ENCODE measurements at places on chromosomes 2 and 18. TPM values are rescaled to one million over a fixed set of nuclear protein-coding genes. Genes with fewer than 3 reads are reported as not detected.
A peak's percentile ranks its signal among the peaks of the same experiment; 100 is the strongest.

- no peak overlapping the region for H3K27ac ChIP-seq
- no peaks in the 10 kb centered on the region for H3K36me3 ChIP-seq
These were observed 207.2 kb downstream of the LRP1B start for GRCh38 chr2:141923657-141924056.

GRCh38 chr2:60555066-60555782 is 1.8 kb upstream of the BCL11A start:
- peak; percentile 80 for DNase-seq
- H3K27ac ChIP-seq, result peak overlapping the region; percentile 87
- H3K36me3 ChIP-seq, result no peaks in the 10 kb centered on the region
- H3K27me3 ChIP-seq, result peaks cover 56% of the 10 kb centered on the region

GRCh38 chr2:10009811-10010781 is 33.3 kb upstream of the KLF11 start:
- no peaks in the 10 kb centered on the region for H3K27me3 ChIP-seq
- peak overlapping the region; percentile 27 for H3K27ac ChIP-seq
- peaks cover 23% of the 10 kb centered on the region for H3K4me1 ChIP-seq
- no peaks in the 10 kb centered on the region for H3K36me3 ChIP-seq

- no peaks in the 10 kb centered on the region for H3K4me1 ChIP-seq
- no peaks in the 10 kb centered on the region for H3K36me3 ChIP-seq
- no peak for DNase-seq
- no peak overlapping the region for H3K4me3 ChIP-seq
- H3K27ac ChIP-seq, result no peak overlapping the region
- no peaks in the 10 kb centered on the region for H3K27me3 ChIP-seq
These were observed 59.7 kb upstream of the KCNJ3 start for GRCh38 chr2:154638783-154639182.

DNA sequence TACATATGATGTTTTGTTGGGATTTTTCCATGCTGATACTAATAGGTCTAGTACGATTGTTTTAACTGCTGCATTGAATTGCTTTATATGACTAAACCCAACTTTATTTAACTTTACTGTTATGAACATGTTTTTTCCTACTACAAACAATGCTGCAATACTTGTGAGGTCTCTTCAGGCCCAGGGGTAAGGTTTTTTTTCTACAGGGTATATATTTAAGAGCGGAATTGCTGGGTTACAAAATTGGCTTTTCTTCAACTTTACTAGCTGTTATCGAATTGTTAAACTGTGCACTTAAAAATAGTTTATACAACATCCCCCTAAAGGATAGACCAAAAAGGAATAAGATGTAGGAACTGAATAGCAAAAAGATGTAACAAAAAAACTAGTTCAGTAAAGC is 78.5 kb upstream of the TMEM178A start:
- no peak for DNase-seq
- no peaks in the 10 kb centered on the region for H3K4me1 ChIP-seq
- no peaks in the 10 kb centered on the region for H3K36me3 ChIP-seq
- no peak overlapping the region for H3K27ac ChIP-seq
- H3K4me3 ChIP-seq, result no peak overlapping the region

- no peak for DNase-seq
- no peak overlapping the region for H3K4me3 ChIP-seq
- H3K36me3 ChIP-seq, result no peaks in the 10 kb centered on the region
- H3K27me3 ChIP-seq, result no peaks in the 10 kb centered on the region
These were observed 1066.2 kb downstream of the TDRD15 start for GRCh38 chr2:22189893-22190480.

ABI2 gene
- 24.5 TPM for total RNA-seq

DNAJC5G gene
- not detected for total RNA-seq

CPO gene
- total RNA-seq, result not detected

RFTN2 gene
- total RNA-seq, result 2.6 TPM

SLC23A3 gene
- total RNA-seq, result 18.4 TPM

PSTPIP2 gene
- total RNA-seq, result 10.3 TPM
